Fibroblast of the conjunctiva (primary cell): ENCODE measurements at places on chromosomes 11 and 22.
A peak's percentile ranks its signal among the peaks of the same experiment; 100 is the strongest.

- no peak for DNase-seq
These were observed 256.9 kb upstream of the POU2AF2 start for GRCh38 chr11:110988671-110989070.

- no peak for DNase-seq
These were observed 2.7 kb downstream of the PNPLA3 start for GRCh38 chr22:43926349-43926710.

- no peak for DNase-seq
These were observed at the start of gene MTNR1B for GRCh38 chr11:92969634-92970347. TSS of gene MTNR1B (plus strand) at chr11:92969651. CDS start at chr11:92969726, 75 bp downstream.

DNA sequence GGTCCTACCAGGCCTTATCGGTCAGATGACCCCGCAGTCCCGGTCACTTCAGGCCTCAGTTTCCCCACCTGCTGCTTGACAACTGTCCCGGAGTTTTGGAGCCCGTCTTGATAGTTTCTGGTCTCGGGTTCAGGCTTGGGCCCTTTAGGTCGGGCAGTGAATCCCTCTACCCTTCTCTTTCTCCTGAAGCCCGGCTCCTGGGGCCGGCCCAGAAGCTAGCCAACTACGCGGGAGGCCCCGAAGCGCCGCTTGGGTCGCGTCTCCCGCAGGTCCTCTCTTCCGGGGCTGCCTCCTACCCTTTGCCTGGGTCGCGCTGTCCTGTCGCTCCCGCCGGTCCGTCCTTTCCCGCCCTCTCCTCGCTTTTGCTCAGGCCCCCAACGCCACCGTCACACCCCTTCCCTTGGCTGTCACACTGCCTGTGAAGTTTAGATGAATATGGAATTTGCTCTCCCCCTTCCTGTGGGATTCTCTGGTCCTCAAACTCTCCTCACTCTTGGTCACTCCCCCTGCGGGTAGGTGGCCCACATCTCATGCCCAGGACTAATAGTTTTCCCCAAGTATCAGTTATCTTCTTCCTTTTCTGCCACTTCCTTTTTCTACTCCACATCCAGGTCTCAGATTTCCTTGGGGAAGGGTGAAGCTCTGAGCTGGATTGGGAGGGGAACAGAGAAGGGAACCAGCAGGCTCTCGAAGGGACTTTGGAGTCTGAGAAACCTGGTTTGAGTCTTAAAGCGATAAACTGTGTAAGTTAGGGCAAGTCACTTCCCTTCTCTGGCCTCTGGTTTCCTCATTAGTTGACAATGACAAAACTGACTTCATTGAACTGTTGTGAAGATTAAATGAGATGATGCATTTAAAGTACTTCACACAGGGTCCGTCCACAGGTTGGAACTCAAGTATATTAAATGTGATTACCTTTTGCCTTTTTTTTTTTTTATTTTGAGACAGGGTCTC is 790 bp downstream of the RAB1B start:
- DNase-seq = no peak

DNA sequence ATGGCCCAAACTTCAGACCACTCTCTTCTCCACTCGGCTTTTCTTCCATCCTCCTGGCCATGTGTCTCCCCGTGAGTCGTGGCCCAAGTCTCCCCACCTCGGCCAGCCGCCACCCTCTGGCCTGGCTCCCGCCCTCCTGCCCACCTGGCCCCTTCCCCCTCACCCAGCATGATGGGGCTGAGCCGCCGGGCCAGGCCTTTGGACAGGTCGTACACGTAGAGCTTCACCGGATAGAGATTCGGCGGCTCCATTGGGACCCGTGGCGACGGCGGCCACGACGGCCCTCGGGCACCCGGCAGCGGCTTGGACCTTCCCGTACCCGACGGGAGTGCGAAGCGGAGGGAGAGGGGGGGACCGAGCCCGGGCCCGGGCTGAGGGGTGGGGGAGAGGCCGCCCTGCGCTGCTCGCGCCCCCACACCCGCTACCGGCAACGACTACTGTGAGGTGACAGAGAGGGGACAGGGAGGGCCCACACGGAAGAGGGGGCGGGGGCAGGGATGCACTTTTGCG is at the start of gene DESI1:
Gene DESI1, minus strand, starts transcription at position 455 of the 510 bp plus-strand sequence. Its CDS starts 204 bp downstream, at position 251.
- no peak for DNase-seq

GRCh38 chr11:85768473-85769146 is 42.3 kb downstream of the SYTL2 start:
- no peak for DNase-seq

- DNase-seq = no peak
These were observed 42.6 kb upstream of the ACCSL start for GRCh38 chr11:44005063-44005701.

- DNase-seq = no peak
These were observed 45.2 kb downstream of the PLAAT5 start for GRCh38 chr11:63445720-63446119.

- DNase-seq = no peak
These were observed 12.6 kb downstream of the PRSS23 start for GRCh38 chr11:86812981-86813380.

- no peak for DNase-seq
These were observed 235.3 kb downstream of the CSNK2A3 start for GRCh38 chr11:11117730-11118129.

- no peak for DNase-seq
These were observed 1042.8 kb downstream of the BRD1 start for GRCh38 chr22:48784701-48785503.

- no peak for DNase-seq
These were observed 12.6 kb upstream of the NECTIN1 start for GRCh38 chr11:119741369-119742262.

DNA sequence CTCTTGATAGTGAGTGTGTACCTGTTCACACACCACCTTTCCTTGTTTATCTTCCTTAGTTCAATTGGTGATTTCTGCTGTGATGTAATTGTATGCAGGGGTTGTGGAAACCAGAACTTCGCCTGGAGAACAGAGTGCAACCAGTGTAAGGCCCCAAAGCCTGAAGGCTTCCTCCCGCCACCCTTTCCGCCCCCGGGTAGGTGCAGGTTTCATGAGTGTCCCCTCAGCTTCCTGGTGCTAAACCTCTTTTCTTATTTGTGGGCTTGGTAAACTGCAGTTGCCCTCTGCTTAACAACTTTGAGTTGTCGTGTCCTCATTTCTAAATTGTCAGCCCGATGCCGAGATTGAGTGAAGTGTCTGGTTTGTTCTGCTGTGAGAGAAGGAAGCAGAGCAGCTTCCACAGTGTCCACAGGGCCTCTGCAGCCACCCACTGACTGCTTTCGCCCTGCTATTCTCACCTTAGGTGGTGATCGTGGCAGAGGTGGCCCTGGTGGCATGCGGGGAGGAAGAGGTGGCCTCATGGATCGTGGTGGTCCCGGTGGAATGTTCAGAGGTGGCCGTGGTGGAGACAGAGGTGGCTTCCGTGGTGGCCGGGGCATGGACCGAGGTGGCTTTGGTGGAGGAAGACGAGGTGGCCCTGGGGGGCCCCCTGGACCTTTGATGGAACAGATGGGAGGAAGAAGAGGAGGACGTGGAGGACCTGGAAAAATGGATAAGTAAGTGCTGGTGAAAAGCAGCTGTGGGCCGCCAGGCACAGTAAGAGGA is 7.1 kb upstream of the GAS2L1 start:
- DNase-seq = no peak

DNA sequence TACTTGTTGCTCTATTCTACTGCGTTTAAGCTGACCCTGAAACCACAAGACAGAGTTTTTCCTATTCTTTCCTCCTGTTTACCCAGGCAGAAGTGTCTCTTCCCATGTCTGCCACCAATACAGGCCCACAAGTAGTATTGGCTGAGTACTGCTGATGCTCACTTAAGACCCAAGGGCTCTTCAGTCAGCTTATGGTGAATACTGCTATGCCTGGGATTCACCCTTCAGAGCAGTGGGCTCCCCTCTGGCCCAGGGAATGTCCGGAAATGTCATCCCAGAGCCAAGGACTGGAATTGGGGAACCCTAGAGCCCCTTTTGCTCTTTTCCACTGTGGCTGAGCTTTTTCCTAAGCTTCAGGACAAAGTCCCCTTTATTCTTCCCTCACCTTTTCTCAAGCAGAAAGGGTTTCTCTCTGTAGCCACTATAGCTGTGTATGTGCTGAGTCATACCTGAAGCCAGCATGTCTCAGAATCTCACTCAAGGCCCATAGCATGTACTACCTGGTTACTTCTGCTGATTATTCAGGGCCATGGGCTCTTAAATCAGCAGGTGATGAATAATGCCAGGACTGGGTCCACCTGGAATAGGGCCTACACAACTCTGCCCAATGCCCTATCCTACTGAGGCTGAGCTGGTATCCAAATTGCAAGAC is 745.8 kb upstream of the ANO5 start:
- DNase-seq = no peak

GRCh38 chr22:42934338-42934737 is 77.3 kb upstream of the ARFGAP3 start:
- DNase-seq = no peak

- no peak for DNase-seq
These were observed 35.4 kb upstream of the CYB5R3 start for GRCh38 chr22:42684462-42685195.

DNA sequence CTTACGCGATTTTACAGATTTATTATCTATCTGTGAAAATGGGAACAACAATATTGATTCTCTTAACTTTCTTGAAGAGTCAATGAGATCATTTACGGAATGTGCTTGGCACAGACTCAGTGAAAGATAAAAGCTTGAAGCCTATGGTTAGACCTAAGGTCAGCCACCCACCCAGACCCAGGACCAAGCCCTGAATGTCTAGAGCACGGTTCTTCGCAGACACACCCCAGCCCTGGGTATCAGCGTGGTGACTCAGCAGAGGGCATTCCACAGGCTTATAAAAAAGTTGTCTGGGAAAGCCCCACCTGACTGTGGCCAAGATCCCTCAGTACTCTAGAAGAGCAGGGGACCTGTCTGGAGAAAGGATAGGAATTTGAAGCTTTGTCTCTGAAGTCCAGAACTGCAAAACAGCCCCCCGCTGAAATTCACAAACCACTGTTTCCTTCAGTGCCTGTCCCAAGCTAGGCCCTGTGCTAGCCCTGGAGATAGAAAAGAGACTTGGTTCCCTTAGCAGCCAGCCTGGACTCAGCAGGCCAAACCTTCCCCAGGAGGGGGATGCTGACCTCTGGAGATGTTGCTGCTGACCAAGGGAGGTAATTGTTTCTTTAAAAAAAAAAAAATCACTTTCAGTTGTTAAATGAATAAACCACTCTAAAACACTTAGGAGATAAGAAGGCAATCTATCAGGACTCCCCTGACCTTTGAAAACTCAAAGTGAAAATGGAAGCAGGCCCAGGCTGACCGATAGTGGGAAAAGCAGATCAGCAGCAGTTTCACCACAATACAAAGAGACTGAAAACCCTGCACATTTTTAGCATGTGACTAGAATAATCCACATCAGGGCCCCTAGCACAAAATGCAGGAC is 114.0 kb downstream of the ABTB2 start:
- DNase-seq = no peak

DNA sequence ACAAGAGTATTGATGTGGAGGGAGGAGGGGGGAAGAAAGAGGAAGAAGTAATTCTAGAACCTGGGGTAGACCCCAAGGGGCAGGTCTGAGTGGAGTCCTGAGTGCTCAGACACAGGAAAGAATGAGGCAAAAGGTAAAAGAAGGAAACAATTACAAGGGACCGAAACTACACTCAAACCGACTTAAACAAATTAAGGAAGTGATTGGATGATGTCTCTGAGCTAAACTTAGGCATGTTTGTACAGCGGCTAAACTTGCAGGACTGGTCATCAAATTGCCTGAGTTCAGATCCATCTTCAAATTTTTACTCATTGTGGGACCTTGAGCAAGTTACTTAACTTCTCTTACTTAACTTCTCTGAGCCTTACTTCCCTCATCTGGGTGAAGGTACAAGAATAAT is 86.3 kb upstream of the LRRC55 start:
- no peak for DNase-seq

GRCh38 chr22:20885557-20886323 is 26.9 kb downstream of the SNAP29 start:
- DNase-seq = peak; percentile 74

DNA sequence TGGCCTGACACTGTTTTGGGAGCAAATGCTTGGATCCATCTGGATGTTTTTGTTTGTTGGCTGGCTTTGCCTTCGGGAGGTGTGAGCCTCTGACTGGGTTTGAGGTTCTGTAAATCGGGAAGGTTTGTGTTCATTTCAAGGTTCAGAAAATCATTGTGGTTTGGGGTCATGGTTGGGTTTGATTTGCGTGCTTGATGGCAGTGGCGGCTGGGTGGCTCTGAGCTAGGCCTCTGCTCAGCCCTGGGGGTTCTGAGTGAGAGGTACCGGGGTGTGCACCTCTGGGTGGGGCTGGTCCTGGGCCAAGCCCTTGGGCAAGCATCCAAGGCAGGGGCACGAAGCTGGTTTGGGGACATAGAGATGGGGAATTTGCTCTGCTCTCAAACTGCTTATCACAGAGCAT is 37.0 kb upstream of the ALX4 start:
- DNase-seq = no peak

DNA sequence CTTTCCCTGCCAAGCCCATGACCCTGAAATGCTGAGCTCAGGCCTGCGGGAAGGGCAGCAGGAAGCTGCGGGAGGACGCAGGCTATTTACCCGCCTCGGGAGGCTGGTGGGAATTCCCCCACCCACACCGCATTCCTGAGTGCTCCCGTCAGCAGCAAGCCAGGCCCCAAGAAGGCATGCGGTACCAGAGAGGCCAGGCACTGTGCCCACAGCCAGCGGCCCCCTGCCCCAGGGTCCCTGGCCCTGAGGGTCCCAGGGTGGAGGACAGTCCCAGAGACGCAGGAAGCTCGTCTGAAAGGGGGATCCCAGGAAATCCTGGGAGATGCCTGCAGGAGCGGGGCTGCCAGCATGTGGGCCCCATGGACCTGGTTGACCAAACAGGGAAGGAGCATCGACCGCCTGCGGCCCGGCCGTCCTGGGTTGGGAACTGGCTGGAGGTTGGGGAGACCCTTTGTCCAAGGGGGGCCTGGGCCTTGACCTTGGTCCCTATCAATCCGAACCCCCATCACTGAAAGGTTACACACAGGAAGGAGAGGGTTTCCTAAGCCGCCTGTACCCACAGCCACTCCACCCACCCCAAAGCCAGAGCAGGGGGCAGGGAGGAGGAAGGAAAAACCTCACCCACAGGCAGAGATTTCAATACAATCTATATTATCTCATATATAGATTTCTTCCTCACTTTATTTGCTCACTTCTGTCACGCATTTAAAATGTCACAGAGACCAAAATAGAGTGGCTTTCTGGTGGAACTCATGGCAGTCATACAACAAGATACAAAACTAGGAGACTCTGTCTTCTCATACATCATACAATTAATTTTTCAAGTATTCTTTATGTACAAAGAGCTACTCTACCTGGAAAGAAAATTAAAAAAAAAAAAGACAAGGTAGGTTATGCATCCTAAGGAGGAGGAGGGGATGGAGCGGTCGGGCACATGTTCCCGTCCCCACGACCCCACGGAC is 17.1 kb downstream of the MAFF start:
- DNase-seq = peak; percentile 76

DNA sequence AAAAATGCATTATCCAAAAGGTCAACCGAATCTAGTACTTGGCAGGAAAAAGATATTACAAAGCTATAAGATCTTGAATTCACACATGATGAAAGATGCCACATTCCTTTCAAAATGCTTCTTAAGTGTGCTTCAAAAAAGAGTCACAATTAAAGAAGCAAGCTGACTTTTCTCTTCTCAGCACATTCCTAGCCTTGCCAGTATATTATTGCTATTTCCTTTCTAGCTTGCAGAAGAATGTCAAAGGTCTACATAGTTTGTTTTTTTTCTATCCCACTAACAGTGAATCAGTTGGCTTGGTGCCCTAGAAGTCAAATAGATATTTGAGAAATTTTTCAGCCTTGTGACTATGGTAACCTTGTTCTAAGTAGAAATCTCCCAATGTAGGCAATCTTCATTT is 56.8 kb downstream of the GUCY1A2 start:
- peak; percentile 94 for DNase-seq

- no peak for DNase-seq
These were observed 19.1 kb downstream of the MGAT3 start for GRCh38 chr22:39475902-39476301.

GRCh38 chr22:37115032-37115431 is 5.5 kb upstream of the TMPRSS6 start:
- DNase-seq = no peak
